ENCODE measurements at places on chromosomes 4 and X.

DNA sequence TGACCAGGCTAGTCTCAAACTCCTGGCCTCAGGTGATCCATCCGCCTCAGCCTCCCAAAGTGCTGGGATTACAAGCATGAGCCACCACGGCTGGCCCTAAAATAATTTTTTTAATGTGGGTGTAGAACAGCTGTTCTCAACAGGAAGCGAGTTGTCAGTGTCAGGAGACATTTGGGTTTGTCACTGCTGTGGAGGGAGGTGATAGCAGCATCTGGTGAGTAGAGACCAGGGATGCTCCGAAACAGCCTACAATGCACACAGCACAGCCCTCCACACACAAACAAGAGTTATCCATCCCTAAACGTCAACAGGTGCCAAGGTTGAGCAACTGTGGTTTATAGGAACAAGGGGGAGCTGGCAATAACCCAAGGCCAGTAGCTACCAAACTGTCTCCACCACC is 243.4 kb upstream of the STS start:
- no peak for DNase-seq

- no peak for DNase-seq
Observed at GRCh38 chrX:72128881-72129280, 2.8 kb downstream of the RTL5 start.

- no peak for DNase-seq
Observed at GRCh38 chr4:1985780-1986577, 22.8 kb downstream of the NELFA start.

- DNase-seq = no peak
Observed at GRCh38 chr4:104352211-104352610, 142.5 kb downstream of the CXXC4 start.

- DNase-seq = no peak
Observed at GRCh38 chrX:70264784-70265183, 3.4 kb upstream of the ARR3 start.

DNA sequence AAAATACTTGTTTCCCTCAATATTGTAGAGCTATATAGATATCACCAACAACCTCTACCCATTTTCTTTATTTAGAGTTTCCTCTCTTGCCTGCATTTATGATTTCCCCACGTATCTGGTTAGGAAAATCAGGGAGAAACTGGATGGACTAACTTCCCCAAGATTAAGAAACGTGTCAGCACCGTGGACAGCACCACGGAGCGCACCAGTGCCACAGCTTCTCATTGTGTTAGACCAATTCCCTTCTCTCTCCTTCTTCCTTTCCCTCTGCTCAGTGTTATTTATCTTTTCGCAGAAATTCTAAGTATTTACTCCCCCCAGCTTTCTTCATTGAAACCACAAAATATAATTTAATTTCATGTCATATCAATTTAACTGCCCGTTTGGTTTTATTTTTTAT is 568.6 kb upstream of the BOD1L1 start:
- no peak for DNase-seq

GRCh38 chrX:2709556-2709955 is 18.5 kb downstream of the CD99 start:
- DNase-seq = no peak

DNA sequence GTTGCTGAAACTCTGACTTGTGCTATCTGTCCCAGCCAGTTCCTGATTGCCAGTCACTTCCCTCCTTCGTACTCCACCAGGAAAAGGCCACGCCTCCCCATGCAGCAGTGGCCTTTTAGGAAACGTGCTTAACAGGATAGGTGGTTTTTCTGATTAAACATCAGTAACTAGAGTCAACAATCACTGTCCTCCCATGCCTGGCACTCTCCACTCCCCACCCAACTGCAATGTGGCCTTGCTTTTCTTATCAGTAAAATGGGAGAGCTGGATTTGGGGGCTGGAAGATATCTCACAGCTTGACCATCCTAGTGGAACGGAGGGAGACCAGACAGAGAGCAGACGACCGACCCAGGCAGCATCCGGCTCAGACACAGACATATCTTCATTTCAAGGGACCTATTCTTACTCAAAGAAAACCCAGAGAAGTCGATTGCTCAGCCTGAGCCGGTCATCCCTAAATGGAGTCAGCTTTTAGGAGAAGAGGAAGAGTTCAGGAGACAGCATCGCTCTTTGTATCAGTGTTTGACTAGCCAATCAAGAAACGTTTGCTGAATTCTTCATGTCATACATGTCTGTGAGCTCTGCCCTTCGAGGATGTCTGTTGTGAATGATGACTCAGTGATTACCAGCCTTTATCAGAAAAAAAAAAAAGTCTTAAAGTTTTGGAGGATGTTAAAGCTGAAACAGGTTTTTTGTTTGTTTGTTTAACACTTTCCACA is 12.7 kb upstream of the UBA6 start:
- no peak for DNase-seq

DNA sequence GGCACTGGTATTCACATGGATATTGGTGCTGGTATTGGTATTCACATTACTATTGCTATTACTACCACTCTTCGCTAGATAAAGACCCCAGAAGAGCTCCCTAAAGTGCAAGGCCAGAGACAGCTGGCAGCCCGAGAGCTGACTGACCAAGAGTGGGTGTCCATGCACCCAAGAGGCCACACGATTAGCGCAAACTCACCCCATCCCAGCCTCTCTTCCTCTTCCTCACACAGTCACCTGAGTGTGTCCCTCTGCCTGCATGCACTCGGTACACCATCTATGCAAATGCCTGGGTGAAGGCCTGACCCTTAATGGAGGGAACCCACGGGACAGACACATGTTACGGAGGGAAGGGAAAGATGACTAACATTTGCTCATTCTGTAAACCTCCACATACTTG is 86.7 kb downstream of the HAUS3 start:
- no peak for DNase-seq

DNA sequence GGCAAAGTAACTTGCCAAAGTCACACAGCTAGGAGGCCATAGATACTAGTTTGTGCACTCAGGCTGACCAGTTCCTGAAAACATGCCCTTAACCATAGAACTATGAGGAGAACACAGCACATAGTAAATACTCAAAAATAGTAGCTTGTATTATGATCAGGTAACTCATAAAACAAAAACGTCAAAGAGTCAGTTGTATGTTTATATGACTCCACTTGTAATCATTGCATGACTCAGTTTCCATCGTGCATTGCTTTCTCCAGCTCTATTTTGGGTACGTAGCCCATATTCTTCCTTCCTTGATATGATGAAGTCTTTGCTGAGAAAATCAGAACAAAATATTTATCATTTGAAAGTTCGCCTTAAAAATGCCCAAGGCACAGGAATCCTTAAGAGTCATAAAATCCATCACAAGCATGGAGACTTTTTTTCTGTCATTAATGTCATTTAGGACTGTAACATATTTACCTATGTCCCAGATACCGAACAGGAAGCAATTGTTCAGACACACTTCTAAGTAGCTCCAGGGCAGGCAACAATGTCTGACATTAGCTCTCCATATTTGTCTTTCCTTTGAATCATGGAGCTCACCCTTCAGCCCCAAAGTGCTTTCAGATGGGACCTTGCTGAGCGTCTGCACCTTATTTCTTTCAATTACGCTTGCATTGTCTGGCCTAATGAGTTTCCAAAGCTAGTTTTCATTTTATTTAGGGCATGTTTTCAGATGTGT is 11.2 kb upstream of the MID1 start:
- no peak for DNase-seq

DNA sequence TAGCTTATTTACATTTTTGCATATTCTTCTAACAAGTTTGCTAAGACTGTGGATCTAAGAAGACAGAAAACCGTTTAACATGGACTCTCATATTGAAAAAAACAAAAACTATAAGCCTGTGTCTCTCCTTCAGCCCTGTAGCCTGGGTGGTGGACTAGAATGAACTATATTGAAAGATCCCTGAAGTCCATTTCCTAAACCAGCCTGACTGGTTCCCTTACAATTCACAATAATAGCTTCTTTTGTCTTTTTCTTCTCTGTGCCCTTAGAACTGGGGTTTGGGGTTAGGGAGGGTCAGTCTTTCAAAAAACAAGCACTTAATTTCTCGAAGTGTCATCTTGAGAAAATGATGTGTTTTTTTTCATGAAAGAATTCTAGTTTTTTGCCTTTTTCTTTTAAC is 59.0 kb downstream of the GSTCD start:
- DNase-seq = no peak

DNA sequence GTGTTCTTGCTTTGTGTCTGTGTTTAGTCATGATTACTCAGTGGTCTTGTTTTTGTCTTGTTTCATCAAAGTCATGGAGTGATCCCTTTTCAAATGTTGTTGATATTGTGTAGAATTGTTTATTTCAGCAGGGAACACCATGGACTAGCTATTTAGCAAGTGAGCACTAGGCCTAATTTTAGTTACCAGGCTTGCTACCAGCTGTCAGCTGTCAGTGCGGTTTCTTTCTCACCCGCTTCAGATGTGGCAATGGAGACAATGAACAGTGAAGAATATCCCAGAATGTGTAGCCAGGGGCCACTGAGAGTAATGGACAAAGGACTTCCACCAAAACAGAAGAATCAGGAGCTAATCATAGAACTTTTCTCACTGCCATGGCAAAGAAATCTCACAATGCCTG is 432.8 kb upstream of the FMR1 start:
- no peak for DNase-seq

DNA sequence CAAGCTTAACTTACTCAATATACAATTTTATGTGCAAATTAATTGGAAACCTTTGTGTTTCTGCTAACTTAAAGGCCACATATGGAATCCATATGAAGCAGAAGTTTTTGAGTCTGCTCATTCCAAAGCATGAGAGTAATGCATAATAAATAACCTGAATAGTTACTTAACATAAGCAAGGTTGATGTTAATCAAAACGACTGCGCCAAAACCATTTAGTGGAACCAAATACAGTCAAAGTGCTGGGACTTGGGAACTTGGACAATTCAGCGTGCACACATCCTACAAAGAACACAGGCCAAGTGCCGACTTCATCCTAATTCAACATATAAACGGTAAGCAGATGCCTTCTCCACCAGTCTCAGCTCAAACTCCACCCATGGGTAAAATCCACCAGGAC is 17.0 kb downstream of the TSPAN5 start:
- DNase-seq = no peak

GRCh38 chrX:100477467-100477866 is 67.4 kb upstream of the PCDH19 start:
- DNase-seq = no peak

- no peak for DNase-seq
Observed at GRCh38 chrX:154355776-154356140, 18.7 kb downstream of the FLNA start.

- DNase-seq = no peak
Observed at GRCh38 chr4:39754309-39754708, 56.4 kb downstream of the UBE2K start.

DNA sequence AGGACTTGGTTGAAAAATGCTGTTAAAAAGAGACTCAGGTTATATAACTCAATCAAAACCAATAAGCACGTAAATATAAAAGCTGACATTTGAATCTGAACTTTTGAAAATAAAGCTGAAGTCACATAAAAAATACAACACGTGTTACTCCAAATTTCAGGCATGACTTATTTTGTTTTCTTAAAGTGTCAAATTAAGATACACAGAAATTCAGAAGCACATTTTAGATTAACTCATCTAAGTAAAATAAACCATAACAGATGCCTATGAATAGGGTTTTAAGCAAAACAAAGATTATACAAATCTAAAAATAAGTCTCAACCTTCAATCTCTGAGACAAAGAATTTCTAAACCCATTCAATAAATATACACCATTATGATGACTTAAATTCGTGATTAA is 124.8 kb downstream of the ANTXR2 start:
- no peak for DNase-seq

GRCh38 chr4:80382090-80382832 is 46.7 kb downstream of the CFAP299 start:
- no peak for DNase-seq

GRCh38 chr4:40204507-40205258 is 7.9 kb downstream of the RHOH start:
- DNase-seq = no peak

DNA sequence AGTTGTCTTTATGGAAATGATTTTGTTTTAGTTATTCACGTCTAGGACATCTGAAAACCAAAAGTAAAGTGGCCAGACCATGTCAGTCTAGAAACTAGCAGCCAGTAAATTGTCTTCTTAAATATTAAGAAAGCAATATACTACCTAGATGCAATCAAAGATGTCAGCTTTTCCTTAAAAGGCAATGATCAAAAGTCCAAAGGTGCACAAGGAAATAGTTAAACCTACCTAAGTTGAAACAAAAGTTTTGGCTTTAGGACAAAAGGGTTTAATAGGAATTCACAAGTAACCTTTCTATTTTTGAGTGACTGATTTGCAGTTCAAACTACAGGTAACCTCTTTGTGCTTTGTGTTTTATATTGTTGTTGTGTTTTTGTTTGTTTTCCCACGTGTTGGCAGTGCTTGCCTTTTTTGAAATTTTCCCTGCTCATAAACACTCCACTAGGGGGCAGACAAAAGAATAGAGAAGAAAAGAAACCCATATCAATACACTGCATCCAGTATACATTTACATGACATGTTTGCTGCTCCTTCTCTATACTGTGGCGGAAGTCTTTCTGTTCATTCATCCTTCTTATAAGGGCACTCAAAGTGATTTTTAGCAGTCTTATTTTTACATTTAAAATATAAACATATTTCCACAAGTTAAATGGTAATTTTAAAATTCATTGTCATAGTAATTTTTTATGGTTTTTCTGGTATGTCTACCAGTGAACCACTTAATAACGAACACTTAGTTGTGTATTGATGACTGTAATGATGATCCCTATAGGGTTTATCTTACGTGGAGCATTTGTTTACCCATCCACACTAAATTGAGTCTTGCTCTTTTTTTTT is 62.7 kb downstream of the GAB1 start:
- DNase-seq = no peak

DNA sequence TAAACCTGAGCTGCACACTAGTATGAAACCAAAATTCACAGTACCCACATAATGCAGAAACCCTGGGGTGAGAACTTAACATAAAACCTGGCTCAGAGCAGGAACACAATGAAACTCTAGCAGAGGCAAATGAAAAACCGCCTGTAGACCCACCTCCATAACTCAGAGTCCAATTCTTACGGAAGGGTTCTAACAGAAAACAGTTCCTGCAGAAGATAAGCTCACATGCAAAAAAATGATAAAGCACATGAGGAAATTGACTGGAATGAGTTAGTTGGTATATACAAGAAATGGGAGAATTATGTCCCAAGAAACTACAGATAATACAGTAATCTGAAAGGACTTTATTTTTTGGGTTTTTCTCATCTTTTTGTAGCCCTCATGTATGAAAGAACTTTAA is 14.7 kb downstream of the RTL9 start:
- no peak for DNase-seq

DNA sequence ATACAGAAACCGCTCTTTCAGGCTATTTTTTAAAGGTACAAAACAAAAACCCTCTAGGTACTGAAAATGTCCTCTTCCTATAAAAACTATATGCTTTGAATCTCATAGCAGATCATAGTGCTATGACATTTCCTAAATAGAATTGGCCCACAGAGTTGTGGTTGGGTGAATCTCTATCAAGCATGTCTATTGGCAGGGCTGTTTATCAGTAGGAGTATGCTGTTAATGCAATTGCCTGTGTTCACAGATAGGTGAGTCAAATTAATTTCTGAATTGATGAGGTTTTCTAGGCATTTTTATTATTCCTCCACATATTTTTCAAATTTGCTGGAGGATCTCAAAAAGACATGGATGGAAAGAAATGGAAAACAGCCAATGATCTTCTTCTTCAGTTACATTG is 73.9 kb downstream of the QRFPR start:
- no peak for DNase-seq

GRCh38 chr4:106864231-106864630 is 171.9 kb downstream of the DKK2 start:
- no peak for DNase-seq

GRCh38 chrX:65941775-65942174 is 98.1 kb downstream of the VSIG4 start:
- no peak for DNase-seq

GRCh38 chr4:85748654-85749053 is 273.7 kb downstream of the ARHGAP24 start:
- DNase-seq = no peak

All from effector CD4-positive, alpha-beta T cell (primary cell).